ENCODE measurements at places on chromosomes 13 and 19.

DNA sequence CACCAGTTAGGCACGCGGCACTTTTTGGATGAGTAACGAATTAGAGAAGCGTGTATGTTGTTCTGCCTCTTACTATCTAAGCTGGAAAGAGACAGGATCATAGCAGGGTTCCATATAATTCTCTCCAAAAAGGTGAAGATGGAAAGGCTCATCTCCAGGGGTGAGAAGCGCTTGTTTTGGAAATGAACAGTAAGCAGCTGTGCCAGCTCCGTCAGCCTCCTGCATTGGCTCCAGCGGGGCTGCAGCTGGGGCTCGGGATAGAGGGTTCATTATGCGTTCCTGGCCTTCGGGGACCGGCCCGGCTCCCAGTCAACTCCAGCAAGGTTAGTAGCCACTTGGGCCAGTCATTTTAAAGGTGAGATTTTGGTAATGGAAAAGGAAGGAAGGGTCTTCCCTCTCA is 155.5 kb downstream of the COL4A1 start:
- no peak for DNase-seq

GRCh38 chr13:70585109-70585508 is 476.9 kb upstream of the KLHL1 start:
- no peak for DNase-seq

DNA sequence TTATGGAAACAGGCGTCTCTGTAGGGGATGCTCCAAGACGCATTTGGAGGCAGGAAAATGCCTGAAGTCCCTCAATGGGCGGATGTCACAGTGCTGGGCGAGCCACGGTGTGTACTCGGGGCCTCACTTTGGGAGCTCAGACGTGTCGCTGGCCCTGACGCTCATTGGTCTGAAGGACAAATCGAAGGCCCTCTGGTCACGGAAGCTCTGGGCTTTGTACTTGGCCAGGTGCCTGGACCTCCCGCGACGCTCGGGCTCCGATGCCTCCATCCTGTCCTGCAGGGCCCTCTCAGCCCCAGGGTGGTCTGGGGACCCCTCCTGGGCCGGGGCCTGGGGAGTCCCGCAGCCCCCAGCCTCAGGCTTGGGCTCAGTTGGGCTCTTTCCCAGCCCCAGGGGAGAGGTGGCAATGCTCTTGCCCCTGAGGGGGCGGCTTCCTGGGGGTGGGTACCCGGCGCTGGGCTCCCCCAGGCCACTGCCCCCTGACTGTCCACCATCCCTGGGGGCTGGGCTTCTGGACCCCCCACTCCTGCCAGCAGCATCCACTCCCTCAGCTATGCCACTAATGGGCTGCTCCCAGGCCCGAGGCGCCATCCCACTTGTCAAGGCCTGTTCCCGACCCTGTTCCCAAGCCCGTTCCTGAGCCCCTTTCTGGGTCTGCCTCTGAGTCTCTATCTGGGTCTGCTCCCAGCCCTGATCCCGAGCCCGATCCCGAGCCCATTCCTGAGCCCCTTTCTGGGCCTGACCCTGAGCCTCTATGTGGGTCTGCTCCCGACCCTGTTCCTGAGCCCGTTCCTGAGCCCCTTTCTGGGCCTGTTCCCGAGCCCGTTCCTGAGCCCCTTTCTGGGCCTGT is 39.5 kb upstream of the GRTP1 start:
- DNase-seq: no peak

DNA sequence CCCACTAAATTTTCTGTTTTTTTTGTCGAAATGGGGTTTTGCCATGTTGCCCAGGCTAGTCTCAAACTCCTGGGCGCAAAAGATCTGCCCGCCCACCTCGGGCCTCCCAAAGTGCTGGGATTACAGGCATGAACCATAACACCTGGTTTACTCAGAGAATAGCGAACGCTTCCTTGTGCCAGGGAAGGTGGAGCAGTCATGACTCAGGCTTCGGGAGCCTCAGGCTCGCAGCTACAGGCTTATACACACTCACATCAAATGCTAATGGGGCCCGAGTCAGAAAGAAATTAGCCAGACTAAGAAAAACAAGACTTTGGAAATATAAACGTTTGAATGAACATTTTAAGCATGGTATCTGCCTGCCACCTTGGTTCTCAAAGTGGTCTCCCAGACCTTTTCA is 11.0 kb upstream of the TPT1 start:
- no peak for DNase-seq

DNA sequence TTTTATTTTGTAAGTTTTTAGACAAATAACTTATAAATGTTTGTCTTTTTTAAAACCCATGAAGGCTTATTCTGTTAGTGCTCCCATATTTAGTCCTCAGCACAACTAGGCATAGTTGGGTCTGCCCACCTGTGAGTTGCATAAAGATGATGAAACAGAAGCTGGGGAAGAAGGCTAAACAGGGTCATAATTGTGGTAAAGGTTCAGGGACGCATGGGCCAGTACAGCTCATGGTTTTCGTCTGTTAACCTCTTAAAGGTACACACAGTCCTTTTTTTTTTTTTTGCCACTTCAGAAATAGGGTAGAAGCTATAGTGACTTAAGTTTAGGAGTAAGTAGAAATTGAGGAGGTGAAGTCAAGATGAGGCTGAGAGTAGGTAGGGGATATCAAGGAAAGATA is 58.3 kb downstream of the TM9SF2 start:
- no peak for DNase-seq

DNA sequence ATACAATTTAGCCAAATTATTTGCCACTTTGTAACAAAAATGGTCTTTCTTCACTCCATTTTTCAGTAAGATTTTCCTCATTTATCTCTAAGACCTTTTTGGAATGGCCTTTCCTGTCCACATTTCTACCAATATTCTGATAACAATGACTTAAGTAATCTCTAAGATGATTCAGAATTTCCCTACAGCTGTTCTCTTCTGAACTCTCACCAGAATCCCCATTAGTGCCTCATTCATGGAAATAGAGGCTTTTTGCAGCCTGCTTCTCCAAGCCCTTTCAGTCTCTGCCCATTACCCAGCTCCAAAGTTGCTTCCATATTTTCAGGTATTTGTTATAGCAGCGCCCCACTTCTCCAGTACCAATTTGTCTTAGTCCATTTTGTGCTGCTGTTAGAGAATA is 867.0 kb downstream of the GPC5 start:
- no peak for DNase-seq

DNA sequence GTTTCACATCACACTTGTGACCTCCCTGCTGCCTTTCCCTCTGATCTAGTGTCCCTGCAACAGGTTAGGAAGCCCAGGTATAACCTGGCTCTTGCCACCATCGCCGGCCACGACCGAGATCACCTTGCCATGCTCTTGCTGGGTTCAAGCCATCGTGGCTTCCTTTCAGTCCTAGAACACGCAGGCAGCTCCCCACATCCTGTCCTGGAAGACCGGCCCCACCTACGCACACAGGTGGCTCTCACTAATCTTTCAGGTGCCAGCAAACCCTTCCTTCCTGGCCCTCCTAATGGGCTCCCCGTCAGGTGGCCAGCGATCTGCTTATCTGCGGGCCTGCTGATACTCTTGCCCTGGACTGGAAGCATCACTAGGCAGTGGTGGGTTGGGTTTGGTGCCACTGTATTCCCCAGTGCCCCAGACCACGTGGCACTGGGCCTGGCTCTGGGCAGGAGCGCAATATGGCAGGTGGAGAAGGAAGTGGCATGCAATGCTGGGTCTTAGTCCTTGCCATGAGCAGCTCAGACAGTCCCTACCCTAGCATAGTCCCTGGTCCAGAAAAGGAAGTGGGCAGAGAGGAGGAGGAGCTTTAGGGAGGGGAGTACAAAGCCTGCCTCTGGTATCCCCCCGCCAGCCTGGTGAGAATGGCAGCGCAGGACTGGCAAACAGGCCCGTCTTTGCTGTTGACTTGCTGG is 11.8 kb downstream of the PPP1R37 start:
- no peak for DNase-seq

DNA sequence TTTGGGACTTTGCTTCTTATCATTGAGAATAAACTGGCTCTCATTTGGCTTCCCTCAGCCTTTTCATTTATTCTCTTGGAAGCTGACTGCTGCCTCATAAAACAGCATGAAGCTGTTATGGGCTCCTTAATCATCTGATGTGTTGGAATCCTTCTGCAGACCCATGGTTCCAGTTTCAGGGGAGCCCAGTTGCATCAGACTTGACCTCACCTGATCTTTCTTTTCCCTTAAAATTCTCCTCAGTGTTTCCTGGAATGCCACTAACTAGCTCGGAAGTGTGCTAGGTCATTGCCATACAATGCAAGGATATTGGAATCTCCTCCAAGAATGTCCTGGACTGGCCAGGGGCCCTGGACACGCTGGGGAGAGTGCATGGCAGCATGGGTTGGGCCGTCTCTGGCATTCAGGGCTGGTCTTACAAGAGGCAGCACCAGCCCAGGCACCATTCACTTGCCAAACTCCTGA is 158.7 kb downstream of the FLT1 start:
- no peak for DNase-seq

DNA sequence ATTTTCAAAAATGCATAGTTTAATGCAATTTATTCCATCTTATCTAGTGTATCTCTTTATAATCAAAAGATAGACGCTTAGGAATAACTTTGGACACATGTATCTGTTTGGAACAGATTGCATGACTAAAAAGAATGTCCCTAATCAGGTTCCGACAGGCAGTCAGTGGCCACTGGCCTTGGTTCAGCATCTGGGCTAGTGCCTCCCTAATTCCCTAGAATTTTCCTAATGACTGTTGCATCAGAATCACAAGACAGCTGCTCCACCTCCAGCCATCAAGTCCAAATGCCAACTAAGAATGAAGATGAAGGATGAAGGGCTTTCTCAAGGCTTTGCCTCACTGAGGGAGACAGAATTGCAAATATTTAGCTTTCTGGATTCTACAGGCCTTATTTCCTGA is 173.8 kb downstream of the EFNB2 start:
- no peak for DNase-seq

DNA sequence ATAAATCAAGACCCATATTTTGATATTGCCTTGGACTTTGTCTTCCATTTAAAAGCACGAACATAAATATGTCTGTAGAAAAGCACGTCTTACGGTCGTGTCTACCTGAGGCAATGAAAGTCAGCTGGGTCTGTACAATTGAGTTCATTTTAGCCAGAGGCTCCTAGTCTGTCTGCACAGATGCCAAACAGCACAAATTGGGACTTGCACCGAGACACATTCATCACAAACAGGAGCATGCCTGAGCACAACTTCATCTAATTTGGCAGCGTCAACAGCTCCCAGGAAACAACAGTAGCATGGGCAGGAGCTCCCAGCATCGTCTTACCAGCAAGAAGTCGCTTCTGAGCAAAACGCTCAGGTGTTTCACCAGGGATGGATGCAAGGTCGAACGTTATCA is 687.0 kb downstream of the EFNB2 start:
- DNase-seq: no peak

DNA sequence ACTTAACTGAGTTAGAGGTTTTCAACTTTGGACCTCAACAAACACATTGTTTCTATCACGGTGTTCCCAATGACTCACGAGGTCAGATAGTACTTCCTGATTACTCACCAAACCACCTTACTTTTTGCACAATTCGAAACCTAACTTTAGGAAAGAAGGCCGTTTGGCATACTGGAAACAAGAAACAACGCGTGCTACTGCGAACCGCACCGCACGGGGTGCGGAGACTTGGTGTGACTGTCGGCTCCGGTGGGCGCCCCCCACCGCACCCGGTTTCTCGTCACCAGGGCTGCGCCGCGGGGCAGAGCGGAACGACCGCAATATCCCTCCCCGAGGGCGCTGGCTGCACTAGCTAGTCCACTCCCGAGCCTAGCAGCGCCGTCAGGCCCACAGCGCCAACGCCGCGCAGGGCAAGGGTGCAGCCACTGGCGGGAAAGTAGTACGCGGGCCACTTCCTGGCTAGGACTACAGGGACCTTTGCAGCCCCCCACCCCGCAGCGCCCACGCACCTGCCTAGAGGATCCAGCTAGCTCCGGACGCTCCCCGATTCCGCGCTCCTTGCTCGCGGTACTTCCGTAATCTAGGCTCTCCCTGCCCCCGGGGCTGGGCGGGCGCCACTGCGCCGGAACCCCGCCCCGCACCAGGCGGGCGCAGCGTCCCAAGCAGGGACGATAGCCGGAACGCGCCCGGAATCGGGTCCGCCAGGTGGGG is at the start of gene PARP4:
Gene PARP4, minus strand, starts transcription at position 582 of the 711 bp plus-strand sequence. CDS start 9,002 bp downstream, outside the sequence.
- DNase-seq: no peak

GRCh38 chr13:82129281-82129680 is 1753.0 kb downstream of the SLITRK1 start:
- no peak for DNase-seq

GRCh38 chr13:49517461-49517860 is 21.7 kb downstream of the PHF11 start:
- DNase-seq: no peak

DNA sequence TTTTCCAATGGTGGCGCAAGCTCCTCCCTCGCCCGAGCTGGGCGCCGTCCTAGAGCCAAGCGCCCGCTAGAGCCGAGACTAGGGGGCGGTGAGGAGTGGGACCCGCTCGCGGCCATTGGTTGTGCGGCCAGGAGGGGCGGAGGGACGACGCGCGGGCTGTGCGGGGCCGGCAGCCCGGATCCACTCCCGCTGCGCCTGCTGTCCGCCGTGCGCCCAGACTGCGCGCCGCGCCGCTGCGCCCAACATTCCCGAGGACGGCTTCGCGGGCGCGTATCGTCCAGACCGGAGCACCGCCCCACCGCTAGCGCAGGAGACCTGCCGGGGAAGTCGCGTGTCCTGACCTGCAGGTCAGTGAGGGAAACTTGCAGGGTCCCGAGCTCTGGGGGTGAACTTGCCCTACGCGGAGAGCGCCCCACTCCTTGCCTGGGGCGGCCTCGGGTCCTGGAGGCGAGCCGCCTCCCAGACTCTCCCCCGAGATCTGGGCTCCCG is at the start of gene SERTM1:
Gene SERTM1, plus strand, starts transcription at position 183 of the 489 bp plus-strand sequence. CDS start 21,059 bp downstream, outside the sequence.
- no peak for DNase-seq

GRCh38 chr13:101552786-101553185 is 100.3 kb downstream of the ITGBL1 start:
- peak; percentile 47 for DNase-seq

DNA sequence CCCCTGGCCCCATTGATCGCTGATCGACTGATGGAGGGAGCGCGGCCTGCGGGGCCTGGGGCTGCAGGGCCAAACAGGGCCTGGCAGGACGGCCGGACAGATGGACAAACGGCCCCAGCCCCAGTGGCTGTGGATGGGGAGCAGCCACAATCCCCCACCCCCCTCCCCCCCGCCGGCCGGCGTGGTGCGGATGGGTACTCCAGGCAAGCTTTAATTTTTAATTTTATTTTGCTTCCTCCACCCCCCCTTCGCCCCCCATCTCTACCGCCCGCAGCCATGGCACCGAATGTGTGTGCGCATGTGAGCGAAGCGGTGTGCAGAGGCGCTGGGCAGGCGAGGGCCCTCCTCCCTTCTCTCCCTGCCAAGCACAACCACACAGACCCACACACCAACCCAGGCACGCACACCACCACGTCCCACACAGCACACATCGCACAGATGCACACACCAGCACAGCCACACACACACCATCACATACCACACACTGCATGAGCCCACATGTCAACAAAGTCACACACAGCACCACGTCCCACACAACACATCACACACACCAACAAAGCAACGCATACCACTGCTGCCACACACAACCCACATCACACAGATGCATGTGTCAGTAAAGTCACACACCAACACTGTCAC is 12.4 kb downstream of the ERFL start:
- no peak for DNase-seq

All from non-pigmented ciliary epithelial cell (primary cell).